ENCODE measurements at places on chromosomes 2 and 18.
A peak's percentile ranks its signal among the peaks of the same experiment; 100 is the strongest.

DNA sequence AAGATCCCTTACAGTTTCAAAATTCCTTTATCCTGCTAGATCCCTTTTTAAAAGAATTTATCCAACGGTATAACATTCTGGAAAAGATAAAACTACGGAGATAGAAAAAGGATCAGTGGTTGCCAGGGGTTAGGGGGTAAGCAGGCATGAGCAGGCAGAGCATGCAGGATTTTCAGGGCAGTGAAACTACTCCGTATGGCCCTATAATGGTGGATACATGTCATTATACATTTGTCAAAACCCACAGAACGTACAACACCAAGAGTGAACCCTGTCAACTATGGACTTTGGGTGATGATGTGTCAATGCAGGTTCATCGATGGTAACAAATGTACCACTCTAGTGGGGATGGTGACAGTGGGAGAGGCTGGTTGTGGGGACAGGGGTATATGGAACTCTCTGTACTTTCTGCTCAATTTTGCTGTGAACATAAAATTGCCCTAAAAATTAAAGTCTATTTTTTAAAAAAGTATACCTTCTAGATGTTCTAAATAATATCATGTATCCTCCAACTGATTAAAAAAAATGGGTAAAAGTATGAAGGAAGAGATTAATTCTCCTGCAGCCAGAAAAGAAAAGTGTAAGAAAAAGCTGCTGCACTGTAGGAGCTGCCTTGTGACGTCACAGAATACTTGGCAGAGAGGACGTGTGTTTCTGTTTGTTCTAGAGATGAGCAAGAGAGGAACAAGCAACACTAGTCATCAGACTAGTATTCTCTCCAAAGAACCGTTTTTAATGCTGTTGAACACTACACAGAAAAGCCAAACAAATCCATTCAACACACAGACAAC is 23.6 kb downstream of the ANKRD44 start:
- no peak for DNase-seq

DNA sequence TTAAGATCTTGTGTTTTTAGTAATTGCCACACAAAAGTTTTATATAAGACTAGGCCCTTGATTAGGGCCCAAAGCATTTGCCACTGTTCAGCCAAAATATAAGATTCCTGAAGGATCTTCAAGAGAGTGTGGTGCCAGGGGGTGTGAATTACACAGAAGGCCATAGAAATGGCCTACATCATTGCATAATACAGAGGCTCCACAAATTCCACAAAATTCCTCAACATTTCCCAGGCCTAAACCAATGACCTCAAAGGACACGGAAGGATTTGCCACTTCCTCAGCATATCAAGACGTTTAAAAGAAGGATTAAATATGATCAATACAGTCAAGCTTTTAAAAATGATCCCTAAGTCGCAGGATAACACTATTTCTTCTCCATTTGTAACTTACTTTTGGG is 24.1 kb downstream of the COL6A3 start:
- no peak for DNase-seq

GRCh38 chr2:224645722-224646121 is 60.6 kb upstream of the CUL3 start:
- DNase-seq = no peak

DNA sequence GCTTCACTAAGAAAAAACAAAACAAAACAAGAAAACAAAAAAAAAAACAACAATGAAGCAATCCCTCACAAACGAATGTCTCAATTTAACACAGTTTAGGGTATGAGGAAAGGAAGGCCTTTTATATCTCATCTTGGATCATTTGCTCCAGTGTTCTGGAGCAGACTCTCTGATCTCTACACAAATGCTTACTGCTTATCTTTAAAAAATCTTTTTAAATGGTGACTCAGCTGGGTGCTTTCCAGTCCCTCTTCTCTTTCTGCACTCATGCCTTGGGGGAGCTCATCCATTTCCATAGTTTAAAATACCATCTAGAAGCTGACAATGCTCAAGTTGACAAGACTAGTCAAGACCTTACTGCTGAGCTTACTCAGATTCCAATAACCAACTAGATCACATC is 56.2 kb downstream of the ETAA1 start:
- no peak for DNase-seq

DNA sequence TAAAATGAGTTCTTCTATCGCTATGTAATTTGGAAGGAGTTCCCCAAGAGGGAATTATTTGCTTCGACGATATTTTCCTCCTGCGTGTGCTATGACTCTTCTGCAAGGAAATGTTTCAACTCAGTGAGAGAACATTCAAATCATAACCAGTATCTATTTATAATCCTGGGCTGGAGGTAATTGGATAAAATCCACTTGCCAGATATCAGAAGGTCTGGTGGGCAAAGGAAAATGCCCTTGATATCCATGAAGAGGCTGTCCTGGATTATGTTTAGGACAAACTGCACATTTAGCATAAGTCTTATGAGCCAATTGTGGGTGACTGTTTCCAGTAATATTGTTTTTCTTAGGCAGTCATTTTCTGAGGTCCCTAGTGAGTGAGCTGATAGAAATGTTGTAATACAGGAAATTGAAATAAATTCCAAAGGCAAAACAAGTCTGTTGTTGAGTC is 17.7 kb downstream of the RPIA start:
- DNase-seq = no peak

GRCh38 chr2:128360711-128361110 is 42.0 kb upstream of the HS6ST1 start:
- DNase-seq = peak; percentile 8

DNA sequence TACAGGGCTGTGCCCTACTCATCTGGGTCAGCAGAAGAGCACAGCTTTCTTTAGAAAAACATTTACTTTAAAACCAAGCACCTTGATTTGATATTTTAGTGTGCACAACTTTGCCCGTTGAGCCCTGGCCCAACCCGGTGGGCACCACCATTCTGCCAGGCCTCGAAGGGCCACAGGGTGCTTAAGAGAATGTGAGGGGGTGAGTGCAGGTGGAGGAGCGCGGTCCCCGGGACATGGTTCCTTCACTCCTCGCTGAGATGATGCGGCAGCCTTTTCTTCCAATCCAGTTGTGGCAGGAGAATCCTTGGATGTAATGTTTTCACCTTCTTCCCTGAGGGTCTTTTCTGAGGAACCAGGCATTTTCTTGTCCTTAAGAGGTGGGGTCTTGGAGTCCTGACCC is 119.0 kb downstream of the RPIA start:
- no peak for DNase-seq

- DNase-seq = no peak
These were observed 441.7 kb downstream of the TRIB2 start for GRCh38 chr2:13158466-13158865.

- DNase-seq = no peak
These were observed 79.4 kb upstream of the ASB18 start for GRCh38 chr2:236343400-236344161.

DNA sequence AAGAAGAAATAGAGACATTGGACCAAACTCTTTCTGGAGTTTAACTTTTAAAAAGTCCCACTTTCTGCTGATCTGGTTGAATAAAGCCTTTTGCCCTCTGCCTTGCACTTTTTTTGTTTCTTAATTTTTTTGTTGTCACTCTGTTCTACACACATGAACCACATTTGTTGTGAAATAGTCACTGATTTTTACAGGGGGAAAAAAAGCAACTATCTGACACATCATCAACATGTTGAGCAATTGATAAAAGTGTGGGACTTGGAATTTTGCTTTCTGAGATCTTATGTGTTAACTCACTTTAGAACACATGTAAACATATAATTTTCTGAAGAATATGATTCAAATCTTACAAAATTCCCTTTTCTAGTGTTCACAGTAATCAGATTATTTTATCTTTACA is 414.8 kb upstream of the FIGN start:
- no peak for DNase-seq

DNA sequence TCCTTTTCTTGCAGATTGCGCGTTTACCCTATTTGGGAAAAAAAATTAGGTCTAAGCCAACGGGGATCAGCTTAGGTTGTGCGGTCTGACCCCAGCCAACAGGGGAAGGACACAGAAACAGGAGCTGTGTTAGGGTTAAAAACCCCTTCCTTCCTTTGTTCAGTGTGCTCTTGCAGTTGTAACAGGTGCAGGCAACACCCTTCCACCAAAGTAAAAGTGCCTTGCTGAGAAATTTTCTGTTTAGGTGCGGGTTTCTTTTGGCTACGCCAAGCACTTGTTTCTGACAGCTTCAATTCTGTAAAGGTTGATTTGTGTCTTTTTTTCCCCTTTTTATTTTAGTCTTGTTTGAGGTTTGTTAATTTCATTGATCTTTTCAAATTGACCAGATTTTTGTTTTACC is 92.5 kb downstream of the PTPN4 start:
- no peak for DNase-seq

- DNase-seq = no peak
These were observed 13.7 kb upstream of the TEX261 start for GRCh38 chr2:71008342-71008741.

DNA sequence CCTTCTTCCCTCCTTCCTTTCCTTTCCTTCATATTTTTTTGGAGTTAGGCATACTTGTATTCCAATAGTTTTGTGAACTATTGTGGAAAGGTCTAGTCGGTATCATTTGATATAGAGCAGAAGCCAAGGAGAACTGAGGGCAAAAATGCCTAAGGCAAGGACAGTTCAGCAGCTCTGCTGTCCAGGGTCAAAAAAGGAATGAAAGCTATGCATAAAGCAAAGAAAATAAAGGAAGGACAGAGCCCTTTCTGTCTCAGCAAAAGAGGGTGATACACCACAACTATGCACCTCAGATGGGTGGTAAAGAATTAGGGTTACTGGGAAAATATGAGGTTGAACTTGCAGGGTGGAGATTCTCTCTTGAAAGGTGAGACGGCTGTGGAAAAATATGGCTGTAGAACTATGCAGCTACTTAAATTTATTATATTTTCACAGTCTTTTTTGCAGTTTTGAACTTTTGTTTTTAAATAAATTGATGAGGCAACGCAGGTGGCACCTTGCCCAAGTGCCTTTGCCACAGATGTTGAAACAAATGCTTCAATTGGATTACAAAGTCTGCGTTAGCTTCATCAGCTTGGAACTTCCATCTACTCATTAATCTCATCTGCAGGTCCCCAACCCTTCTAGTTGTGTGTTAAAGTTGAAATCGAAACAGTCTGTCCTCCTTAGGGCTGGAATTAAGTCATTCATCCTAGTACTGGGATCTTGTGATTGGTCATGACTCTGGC is 20.8 kb downstream of the LHCGR start:
- no peak for DNase-seq

DNA sequence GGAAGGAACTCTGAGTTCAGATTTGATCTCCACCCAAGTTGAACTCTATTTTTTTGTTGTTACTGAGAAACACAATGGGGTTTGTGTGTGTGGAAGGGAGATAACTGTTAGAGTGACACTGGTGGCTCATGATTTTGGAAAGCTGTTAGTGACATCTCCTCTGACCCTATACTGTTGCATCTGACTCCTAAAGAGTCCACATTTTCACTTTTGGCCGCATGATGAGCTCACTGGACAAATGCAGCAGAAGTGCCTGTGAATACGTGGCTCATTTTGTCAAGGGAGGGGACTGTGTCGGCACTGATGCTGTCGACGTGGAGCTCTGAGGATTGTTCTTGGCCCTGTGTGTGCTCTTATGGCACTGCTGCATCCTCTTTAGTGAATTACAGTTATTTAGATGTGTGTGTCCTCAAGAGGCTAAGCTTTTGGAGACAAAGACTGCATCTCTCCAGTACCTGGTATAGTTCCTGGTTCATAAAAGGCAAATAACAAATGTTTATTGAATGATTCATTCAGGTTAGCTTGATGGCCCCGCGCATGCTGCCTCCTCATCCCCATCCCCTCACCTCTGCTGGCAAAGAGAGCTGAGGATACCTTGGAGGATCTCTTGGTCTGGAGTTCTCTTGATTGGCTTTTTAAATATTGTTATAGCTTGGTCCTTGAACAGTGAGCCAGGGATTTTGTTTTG is 135.4 kb downstream of the PHLPP1 start:
- no peak for DNase-seq

GRCh38 chr2:61816480-61817355 is 37.1 kb downstream of the FAM161A start:
- DNase-seq = no peak

GRCh38 chr2:105895990-105896764 is 151.5 kb downstream of the NCK2 start:
- DNase-seq = no peak

GRCh38 chr2:43082903-43083677 is 143.3 kb downstream of the ZFP36L2 start:
- peak; percentile 53 for DNase-seq

DNA sequence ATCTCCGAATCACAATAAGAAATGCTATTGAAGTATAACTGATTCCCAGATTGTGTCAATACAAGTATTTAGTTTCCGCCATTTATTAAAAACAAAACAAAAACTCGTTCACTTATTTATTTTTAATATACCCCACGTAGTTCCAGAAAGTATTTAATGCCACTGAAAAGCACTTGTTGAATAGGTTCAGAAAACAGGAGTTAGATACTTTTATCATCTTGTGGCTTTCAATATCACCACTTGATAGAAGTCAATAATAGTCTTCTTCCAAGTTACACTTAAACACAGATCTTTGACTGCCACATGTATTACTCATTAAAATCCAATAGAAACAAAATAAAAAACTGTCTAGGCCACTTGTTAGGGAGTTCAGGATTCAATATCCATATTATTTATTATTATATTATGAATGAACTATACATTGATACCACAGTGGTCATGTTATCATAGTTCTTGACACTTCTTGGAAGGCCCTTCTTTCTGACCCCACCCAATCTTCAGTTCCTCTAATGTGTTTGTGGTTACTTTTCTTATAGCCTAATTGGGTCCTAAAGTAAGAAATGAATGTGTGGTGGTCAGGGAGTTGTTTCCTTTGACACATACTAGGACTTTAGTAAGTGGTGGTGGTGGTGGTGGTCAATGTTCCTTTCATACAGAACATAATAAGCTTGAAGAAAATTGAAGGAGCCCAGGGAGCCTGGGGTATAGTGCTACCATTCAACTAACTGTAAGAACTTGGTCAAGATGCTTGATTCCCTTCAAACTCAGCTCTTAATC is 221.3 kb upstream of the ITGA4 start:
- no peak for DNase-seq

DNA sequence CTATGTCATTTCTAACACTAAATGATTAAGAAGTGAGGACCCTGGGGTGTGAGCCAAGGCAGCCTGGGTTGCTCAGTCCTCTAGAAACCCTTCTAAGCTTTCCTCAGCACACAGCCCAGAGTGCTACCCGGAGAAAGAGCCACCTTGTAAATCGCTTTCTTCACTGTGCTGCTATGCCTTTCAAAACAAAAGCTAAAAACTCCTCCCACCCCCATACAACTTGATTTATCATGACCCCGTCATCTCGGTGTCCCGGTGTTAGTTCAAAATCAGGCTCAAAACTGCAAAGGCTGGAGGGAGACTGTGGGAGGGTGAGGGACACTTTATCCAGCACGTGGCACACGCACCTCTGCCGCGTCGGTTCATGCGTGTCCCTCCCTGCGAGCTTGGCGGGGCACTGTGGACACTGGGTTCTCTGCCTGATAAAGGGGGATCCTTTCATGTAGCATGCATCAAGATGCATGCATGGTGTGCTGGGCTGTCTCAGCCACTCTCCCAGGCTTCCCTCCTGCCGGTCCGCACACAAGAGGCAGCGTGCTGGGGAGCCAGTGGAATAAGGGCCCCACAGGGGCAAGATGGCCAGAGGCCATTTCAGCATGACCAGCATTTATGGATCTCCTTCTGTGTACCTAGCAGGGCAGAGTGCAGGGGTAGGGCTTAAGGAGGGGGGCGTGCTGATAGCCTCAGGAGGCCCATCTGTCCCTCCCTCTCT is 170.4 kb downstream of the SMAD7 start:
- no peak for DNase-seq
